Right lobe of liver (tissue), 6 donors: ENCODE measurements at places on chromosomes 3 and 15. TPM values are rescaled to one million over a fixed set of nuclear protein-coding genes. Genes with fewer than 3 reads are reported as not detected.

The C3orf20 gene
- total RNA-seq = 0.09 TPM

The ERICH6 gene
- total RNA-seq = 0.49 TPM

The P2RY1 gene
- 1.3 TPM for total RNA-seq

The LMOD3 gene
- not detected for total RNA-seq

The ULK4 gene
- total RNA-seq = 3.8 TPM

The CCR4 gene
- 0.06 TPM for total RNA-seq

The ADAMTS9 gene
- 9.9 TPM for total RNA-seq

- peak; percentile 87 for DNase-seq
These were observed 45.3 kb downstream of the CAPN3 start for GRCh38 chr15:42404461-42405235.

- DNase-seq = no peak
These were observed 282.5 kb upstream of the TTC14 start for GRCh38 chr3:180319461-180319860.

- DNase-seq = no peak
These were observed 10.4 kb upstream of the TMEM202 start for GRCh38 chr15:72387741-72388140.

DNA sequence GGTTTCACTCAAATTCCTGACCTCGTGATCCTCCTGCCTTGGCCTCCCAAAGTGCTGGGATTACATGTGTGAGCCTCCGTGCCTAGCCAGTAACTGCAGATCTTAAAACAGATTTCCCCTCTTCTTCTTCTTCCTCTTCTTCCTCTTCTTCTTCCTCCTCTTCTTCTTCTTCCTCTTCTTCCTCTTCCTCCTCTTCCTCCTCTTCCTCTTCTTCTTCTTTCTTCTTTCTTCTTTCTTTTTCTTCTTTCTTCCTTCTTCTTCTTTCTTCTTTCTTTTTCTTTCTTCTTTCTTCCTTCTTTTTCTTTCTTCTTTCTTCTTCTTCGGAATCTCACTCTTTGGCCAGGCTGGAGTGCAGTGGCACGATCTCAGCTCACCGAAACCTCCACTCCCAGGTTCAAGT is 7.8 kb downstream of the USP3 start:
- no peak for DNase-seq

GRCh38 chr3:52685285-52685708 is 416 bp downstream of the PBRM1 start:
- peak; percentile 89 for DNase-seq

DNA sequence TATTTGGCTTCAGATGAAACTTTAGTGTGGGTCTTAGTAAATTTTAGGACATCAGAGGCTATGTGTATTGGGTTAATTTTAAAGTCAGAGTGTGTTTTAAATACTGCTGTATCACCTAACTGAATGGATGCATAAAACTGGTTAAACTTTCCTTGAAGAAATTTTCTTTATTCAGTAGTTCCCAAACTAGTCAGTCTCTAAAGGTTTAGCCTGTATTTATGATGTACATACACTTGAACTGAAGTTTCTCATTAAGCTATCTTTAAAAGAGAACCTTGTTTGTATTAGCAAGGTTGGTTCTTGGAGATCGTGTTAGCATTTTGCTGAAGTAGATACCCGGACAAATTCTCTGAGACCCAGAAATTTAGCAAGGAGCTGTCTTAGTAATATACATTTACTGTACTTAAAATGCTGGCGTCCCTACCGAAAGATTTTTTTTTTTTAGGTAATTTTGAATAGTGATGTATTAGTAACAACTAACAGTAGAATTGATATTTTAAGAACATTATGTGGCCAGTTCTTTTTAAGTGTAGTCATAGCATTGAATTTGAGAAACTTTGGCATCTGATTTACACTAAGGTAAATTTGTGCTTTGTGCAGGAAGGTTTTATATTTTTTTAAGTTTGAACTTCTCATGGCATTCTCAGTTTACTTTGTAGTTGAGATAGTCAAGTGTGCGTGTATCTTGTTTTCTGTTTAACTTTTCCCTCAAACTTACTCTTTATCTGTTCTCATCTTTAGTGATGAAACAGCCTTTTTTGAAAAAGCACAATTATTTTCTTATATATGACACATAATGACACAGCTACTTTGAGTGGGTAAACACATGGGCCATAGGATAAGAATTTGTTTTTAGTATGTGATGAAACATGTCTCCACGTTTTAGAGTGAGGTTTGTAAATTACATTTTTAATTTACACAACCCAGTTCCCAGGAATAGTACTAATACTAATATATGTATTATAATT is 2.9 kb downstream of the DIPK2A start:
- DNase-seq = no peak

GRCh38 chr3:71512000-71512399 is 71.5 kb downstream of the FOXP1 start:
- no peak for DNase-seq

DNA sequence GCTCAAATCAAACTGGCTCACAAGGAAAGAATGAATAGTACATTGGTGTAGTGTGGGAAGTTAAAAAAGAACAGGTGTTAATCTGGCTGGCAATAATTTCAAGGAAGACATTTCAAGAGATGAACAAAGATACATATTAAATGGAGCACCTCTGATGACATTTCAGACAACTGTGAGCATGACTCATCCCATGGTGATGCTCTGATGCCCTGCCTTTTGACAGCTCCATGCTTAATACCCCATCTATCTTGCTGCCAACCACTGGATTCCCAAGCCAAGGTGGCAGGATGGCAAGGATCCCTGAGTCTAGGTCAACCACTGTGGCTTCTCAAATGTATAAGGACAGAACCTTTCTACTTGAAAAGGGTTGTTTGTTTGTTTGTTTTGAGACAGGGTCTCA is 29.3 kb downstream of the LRRC2 start:
- DNase-seq = no peak

- no peak for DNase-seq
These were observed 414.0 kb upstream of the ZNF717 start for GRCh38 chr3:76199382-76199781.

DNA sequence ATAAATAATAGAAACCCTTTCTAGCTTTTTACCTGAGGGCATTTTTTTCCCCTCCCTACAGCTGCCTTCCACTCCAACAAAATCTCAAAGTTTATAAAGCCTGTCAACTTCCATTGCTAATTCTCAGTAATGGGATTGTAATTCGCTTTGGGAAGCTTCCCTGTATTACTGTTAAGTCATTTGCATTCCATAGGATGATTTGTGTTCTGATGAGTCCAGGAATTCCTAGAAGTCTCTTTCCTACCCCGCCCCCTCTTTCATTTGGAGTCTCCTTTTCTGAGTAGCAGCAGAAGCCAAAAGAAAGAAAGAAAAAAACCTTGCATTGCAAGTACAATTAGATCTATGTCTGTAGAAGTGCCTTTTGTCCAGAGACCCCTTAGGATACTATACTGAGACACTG is 1033.3 kb downstream of the IGSF11 start:
- DNase-seq = no peak

DNA sequence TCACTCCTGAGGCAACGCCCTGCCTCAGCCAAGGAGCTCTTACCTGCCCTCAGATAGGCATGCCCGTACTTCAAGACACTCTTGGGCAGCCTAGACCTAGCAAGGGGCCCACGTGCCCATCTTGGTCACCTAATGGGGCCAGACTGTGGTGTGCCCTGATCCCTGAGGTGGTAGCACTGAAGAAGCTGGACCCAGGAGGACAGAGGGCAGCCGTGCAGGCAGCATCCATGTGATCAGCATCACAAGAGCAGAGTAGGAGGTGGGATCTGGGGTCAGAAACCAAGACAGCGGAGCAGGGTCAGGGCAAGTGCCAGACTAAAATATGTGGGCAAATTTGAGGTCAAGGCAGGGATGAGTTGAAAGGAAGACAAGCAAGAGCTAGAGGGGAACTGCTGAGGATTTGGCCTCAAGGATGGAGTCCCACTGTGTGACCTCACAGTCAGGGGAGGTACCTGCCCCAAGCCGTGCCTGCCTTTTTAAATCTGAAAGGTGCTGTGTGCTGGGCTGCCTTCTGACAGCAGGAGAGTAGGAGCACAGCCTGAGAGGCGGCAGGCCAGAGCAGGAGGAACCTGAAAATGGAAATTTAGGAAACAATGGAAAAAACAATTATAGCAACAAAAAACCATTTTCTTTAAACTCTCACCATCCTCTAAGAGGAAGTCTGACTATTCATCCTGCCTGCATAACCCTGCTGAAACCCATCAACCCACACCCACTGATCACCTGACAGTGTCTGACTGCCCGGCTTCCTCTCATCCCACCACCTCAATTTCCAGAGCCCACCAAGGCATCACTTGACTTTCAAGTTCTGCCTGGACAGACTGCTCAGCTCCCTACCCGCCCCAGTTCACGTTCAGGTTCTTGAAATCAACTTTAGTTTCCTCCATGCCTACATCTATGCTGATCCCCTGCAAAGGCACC is 7.3 kb downstream of the ZBTB38 start:
- DNase-seq = no peak

GRCh38 chr3:171416061-171416460 is 44.1 kb downstream of the TNIK start:
- no peak for DNase-seq

DNA sequence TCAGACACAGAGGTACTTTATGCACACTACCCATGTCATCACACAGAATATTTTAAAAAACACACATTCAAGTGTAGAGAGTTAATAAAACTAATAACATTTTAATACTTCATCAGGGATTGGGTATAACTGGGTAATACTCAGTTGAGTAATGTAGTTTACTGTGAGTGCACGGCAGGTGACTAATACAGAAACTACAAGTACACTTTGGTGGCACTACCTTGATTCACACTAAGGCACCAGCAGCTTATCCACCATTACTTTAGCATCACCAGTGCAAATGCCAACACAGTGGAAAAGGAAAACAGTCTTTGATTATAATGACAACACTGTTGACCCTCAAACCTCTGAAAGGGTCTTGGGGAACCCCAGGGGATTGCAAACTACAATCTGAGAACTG is 33.6 kb downstream of the ZNF280D start:
- no peak for DNase-seq

DNA sequence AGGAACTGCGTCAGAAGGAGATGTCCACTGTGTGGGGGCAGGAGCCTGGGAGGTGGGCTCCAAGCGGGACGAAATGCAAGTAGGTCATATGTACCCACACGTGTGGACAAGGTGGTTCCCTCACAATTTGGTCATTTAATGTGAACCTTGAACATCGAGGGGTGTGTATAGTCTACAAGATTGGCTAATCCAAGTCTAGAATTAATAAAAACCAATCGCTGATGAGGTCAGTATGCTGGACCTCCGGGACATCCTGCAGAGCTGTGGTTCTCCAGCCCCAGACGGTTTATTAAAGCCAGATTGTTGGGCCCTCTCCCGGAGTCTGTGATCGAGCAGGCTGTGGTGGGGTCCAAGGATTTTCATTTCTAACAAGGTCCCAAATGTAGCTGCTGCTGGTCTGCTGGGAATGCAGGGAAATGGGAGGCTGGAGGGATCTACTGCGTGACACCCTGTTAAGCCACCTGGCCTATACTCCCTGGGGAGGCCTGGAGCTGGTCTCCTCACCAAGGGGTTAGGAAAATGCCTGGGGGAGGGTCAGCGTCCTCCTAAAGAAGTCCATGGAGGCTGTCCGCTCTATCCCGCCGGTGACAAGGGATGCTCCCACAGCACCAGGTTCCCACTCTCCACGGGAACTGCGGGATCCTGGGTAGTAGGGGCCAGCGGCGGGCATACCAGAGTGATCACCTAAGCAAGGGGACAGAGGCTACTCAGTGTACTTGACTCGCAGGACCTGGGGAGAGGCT is 25.1 kb downstream of the PCSK6 start:
- DNase-seq = no peak

- DNase-seq = no peak
These were observed 29.8 kb upstream of the TSC22D2 start for GRCh38 chr3:150378301-150378748.

- no peak for DNase-seq
These were observed 40.2 kb downstream of the SLMAP start for GRCh38 chr3:57796261-57796660.

DNA sequence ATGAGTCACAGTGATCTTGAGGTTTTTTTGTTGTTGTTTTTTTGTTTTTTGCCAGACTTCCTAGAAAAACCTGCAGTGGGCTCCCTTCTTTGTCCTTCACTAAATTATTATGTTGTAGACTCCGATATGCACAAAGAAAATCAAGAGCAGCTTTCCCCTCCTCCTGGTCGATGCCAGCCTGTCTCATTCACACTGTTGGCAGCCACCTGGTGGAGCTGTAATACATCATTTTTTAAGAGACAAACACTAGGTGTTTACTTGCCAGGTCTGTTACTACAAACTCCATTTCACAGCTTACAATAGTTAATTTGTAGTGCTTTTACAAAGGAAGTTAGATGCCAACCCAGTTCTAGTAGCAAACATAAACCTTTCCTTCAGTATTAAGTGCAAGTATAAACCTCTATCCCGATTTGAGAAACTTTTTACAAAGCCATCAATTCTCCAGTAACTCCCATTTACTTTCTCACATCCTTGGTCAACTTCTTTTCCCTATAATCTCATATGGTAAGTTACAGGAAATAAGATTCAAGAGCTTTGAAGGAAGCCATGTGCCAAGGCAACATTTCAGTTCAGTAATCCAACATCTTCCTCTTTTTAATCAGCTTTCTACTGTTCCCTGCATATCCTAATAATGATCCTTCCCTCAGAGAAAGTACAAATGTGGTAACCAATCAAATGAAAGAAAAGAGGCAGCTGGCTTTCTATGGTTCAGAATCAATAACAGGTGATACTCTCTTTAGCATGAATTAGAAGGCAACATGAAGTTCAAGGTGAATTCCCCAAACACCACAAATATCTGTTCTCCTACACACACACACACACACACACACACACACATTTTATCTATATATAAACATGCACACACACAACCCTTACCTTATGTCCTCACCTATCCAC is 14.0 kb downstream of the AAGAB start:
- peak; percentile 54 for DNase-seq

DNA sequence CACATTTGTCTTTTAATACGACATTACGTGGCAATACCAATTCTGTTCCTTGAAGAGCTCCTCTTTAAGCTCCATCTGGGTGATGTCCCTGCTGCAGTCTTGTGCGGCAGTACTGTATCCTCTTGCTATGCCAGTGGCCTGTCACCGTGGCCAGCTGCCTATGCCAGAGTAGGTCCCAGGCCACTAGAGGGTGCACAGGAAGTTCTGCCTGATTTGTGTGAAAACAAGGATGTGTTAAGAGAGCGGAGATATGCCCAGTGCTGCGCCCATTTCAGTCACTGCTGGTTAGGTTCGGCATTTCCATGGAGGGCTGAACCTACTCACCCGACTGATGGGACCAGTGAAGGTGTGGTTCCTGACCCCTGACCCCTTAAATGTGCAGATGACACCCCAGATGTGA is 25.2 kb downstream of the NIPA1 start:
- DNase-seq = peak; percentile 63
